ENCODE measurements at places on chromosomes 1 and 21. TPM values are rescaled to one million over a fixed set of nuclear protein-coding genes. Genes with fewer than 3 reads are reported as not detected.

DNA sequence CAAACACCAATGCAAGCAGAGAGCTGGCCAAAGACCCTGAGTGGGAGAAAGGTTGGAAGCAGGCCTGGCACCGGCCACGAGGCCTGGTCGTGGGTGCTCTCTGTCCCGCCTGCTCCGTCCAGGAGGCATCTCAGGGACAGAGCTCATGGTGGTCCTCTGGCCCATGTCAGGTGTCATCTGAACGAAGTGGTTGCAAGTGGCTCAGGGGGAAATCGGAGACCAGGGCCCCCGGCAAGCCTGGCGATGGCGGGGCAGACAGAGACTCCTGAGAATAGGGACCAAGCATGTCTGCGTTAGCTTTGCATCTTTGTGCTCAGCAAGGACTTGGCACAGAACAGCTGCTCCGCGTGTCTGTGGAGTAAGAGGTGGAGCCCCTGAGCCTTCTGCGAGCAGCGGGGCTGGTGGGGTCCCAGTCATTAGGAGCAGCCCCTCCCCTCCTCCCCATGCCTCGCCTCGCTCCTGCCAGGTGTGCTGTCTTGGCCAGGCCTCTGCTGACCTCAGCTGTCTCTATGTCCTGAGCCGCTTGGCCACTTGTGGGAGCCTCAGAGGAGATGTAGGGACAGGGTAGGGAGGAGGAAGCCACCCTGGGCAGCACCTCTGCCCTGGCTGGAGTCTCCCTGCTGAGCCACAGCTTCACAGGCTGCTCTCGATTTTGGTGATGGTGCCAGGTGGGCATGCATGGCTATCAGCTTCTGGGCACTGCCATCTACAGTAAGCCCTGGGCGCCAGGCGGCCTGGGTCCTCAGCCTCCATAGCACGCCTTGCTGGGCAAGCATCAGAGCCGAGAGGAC lies 362.9 kb upstream of the VAMP3 start:
- DNase-seq: no peak

The SPRR3 gene
- not detected for total RNA-seq

DNA sequence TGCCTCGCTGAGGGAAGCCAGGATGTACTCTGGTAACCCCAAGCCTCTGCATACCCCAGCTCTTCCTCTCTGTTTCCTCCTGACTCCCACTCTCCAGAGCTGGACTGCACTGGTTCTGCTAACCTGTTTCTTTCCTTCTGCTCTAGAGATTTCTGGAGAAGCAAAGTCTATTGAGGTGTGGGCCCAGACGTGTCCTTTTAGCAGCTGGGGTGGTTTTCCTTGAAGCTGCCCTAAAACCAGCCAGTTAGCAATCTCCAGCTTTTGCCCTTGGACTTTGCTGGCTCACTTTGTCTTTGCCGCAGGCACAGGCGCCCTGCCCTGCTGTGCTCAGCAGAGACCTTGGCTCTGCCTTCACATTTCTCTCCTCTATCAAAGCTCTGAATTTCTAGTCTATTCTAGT lies 171.8 kb upstream of the IVNS1ABP start:
- DNase-seq: no peak

The RNF11 gene
- total RNA-seq: 20.6 TPM

GRCh38 chr1:67304023-67304422 lies 3.6 kb upstream of the IL12RB2 start:
- DNase-seq: no peak

- peak; percentile 97 for DNase-seq
Observed at GRCh38 chr1:6026095-6026809, 19.4 kb upstream of the KCNAB2 start.

DNA sequence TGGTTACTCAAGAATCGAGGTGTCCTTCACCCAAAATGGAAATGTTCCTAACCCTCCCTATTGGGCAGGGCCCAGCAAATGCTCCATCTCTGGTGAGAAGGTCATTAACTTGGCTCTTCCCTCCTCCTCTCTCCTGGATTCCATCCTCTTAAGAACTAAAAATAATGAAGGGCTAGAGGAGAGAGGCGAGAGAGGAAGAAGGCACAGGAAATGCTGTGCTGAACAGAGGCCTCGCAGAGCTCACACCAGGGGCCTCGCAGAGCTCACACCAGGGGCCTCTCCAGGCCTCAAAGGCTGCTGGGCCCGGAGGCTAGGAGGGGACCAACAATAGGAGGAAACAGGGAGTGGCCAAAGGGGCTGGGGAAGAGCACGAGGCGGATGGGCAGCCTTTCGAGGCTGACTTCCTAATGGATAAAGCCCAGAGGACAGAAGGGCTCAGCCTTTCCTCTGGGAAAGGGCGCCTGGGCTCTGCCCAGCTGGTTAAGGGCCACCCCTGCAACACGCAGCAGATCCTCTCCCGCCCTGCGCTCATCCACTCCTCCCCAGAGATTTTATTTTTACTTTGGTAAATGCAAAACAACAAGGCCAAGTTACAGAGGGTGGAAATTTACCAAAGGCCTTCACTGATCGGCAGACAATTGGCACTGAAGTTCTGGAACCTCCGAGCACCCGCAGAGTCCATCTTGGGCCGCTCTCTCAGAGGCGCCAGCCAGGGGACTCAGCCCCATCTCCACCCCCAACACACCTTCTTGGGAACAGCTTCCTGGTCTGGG lies 78.5 kb downstream of the ITPKB start:
- no peak for DNase-seq

DNA sequence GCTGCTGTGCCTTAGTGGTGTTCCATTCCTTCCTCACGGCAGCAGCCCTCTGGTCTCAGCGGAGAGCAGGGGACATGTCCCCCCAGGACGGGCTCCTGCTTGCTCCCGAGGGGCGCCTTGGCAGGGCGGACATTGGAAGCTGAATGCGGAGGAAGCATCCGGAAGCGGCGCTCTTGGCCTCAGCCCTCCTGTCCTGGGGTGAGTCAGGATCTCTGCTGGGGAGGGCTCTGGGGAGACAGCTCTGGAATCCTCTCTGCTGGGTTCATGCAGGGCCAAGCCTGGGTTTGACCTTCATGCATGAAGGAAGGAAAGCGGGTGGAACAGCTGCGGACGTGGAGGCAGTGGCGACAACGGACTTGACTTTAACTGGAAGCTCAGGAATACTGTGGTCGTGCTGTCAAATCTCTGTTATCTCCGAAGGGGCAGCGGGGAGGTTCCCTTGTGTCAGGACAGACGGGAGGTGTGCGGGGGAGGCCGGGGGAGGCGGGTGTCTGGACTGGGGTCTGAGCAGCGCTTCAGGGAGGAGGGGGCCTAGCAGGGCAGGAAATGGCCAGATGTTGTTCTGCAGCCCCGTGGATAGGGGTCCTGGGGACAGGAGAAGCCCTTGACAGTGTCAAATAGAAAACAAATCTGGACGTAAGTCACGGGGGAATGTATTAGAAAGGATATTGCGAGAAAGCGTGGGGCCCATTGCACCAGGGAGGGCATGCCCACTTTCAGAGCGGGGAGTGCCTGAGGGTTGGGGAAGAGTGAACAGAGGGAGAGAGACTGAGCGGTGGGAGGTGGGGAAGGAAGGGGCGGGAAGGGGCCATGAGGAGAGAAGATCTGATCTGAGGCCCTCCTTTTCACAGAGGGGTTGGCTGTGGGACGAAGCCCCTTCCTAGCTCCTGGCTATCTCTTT lies 26.6 kb downstream of the CRYAA start:
- DNase-seq: no peak

The C2CD4D gene
- total RNA-seq: not detected

GRCh38 chr1:201383647-201384405 lies 6.3 kb upstream of the TNNT2 start:
- DNase-seq: no peak

DNA sequence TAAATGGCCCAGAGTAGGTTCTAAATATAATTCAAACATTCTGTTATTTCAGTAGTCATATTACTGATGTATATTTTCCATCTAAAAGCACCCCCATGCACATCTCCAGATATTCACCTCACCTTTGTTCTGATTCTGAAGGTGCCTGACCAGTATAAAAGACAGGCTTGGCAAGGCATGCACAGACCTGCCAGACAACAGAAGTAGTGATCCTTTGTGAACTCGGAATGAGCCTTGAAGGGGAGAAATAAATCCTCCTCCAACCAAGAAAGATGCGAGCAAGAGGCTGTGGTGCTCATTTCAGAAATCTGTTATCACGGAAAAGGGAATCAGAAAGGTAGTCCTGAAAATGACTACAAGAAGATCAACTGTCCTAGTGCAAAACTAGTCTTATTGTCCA lies 287.3 kb downstream of the VAV3 start:
- DNase-seq: no peak

DNA sequence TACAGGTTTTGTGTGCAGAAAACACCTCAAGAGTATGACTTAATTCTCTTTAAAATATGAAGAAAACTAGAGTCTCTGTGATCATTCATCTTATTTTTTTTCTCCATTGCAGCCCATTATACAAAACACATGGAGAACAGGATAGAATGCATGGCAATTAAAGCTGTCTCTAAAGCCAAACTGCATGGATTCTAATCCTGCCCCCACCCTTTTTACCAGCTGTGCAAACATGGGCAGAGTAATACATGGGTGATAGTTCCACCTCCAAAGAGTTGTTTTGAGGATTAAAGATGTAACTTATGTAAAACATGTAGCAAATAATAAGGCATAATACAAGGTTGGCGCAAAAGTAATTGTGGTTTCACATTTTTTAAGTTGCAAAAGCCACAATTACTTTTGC lies 114.4 kb downstream of the CLEC20A start:
- no peak for DNase-seq

The EYA3 gene
- 31.7 TPM for total RNA-seq

GRCh38 chr21:27306791-27307775 lies 340.2 kb upstream of the ADAMTS5 start:
- DNase-seq: no peak

GRCh38 chr1:42033629-42034028 lies 114.9 kb upstream of the HIVEP3 start:
- DNase-seq: no peak

- no peak for DNase-seq
Observed at GRCh38 chr21:38567970-38568360, 69.7 kb upstream of the ERG start.

The FCGR2B gene
- total RNA-seq: 144 TPM

The S100A9 gene
- 4.2 TPM for total RNA-seq

The IL12RB2 gene
- 0.67 TPM for total RNA-seq

- no peak for DNase-seq
Observed at GRCh38 chr1:27648602-27649305, 13.8 kb upstream of the FGR start.

The RASSF5 gene
- total RNA-seq: 146 TPM

DNA sequence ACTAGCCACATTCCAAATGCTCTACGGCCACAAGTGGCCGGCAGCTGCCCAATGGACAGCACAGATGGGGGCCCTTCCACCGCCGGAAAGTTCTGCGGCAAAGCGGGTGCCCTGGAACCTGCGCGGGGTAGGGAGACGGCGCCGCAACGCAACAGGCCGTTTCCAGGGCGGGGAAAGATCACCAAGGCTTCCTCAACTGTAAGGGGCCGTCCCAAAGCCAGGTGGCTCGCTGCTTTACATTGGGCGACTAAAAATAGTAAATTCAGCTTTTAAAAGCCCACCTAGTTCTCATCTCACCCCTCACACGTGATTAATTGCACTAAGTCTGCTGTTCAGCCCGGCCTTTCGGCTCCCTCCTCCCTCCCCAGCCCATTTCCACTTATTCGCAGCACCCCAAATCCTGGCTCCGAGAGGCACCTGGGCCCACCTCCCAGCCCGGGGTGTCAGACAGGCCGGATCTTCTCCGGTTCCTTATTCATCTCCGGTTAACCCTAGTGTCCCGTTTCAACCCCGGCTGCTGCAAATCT lies 643 bp downstream of the CFAP298 start:
- DNase-seq: peak; percentile 63

DNA sequence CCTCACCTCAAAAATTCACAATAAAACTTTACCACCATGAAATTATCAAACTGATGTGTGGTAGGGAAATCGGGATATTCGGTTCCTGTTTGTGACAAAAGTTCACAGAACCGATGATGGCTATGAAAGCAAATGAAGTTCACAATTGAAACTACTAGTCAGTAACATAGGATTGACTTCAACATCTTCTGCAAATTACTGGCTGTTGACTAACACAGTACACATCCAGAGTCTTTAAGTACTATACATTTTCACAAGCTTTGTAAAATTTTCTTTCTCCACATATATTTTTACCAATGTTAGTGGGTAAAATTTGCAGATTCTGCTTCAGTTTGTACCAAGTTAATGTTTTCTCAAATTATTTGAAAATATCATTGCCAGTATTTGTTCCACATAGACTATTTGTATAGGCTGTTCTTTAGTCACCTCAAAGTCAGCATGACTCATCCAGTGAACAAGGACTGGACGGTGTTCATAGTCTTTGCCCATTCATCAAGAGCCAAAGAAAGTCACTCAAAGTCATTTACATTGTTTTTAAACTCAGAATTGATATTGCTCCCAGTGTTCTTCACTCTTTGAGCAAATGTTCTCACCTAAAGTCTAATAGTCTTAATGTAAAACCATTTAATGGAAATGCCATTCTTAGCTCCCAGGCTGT lies 213.4 kb downstream of the USP25 start:
- no peak for DNase-seq

- no peak for DNase-seq
Observed at GRCh38 chr1:232287676-232288569, 342.0 kb downstream of the SIPA1L2 start.

The TMEM51 gene
- total RNA-seq: 0.30 TPM

DNA sequence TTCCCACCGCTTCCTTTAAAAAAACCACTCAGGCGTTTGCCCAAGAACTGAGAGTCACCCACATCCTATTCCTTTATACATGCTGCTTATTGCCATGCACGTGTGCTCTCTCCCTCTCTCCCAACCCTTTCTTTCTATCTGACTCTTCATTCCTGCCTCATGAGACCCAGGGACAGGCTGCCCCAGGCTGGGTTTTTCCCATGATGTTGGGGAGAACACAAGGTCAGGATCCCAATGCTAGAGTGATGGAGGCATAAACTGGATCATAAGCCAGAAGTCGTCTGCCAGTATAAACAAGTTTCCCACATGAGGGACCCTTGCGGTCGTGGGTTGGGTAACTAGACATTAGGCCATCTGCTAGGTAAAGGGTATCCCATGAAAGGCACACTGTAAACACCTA lies 64.9 kb downstream of the CD2 start:
- DNase-seq: no peak

- DNase-seq: no peak
Observed at GRCh38 chr1:102050556-102050955, 53.8 kb upstream of the OLFM3 start.

GRCh38 chr1:24688621-24689195 lies 45.6 kb downstream of the SRRM1 start:
- DNase-seq: peak; percentile 79

The FAM72A gene
- total RNA-seq: 2.3 TPM

GRCh38 chr1:33221385-33221758 lies 34.9 kb upstream of the ZNF362 start:
- no peak for DNase-seq

GRCh38 chr1:153587314-153587713 lies 21.7 kb upstream of the S100A2 start:
- DNase-seq: no peak

GRCh38 chr1:116861137-116861536 lies 48.6 kb upstream of the PTGFRN start:
- DNase-seq: no peak

The FCRL5 gene
- 35.0 TPM for total RNA-seq

The AMIGO1 gene
- 2.4 TPM for total RNA-seq

- no peak for DNase-seq
Observed at GRCh38 chr21:28949318-28949717, 43.4 kb downstream of the LTN1 start.

All from B cell (primary cell).